GM04503 (cell line): ENCODE measurements at places on chromosomes 7 and 10.

- DNase-seq = no peak
Observed at GRCh38 chr7:96826089-96826488, 116.4 kb upstream of the SEM1 start.

DNA sequence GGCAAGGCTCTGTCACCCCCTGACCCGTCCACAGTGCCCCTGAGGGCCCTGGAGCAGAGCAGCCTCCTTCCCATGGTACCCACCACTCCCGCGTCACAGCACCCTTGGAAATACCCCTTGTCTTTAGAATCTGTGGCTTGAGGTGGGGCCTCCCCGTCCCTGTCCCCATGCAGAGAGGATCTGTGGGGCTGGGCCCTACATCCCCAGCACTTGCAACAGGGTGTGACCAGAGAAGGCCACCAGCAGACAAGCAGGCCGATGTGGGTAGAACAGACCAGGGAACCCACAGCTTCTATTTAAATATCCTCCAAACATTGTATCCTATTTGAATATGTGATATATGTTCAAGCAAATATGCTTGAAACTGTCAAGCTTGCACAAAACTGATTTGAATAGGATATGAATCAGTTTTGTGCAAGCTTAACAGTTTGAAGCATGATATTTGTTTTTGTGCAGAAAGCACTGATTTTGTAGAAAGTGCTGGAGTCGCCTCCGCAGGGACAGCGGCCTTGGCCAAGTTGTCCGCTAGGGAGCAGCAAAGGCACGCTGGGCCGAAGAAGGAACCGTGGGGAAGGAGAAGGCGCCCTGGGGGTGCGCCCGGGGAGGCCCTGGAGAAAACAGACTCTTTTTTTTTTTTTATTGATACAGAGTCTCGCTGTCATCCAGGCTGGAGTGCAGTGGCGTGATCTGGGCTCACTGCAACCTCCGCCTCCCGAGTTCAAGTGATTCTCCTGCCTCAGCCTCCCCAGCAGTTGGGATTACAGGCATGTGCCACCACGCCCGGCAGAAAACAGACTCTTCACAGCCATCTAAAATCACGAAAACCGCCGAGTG lies 2.2 kb downstream of the CFAP46 start:
- DNase-seq = no peak

- DNase-seq = no peak
Observed at GRCh38 chr10:22437620-22438588, 92.6 kb downstream of the SPAG6 start.

DNA sequence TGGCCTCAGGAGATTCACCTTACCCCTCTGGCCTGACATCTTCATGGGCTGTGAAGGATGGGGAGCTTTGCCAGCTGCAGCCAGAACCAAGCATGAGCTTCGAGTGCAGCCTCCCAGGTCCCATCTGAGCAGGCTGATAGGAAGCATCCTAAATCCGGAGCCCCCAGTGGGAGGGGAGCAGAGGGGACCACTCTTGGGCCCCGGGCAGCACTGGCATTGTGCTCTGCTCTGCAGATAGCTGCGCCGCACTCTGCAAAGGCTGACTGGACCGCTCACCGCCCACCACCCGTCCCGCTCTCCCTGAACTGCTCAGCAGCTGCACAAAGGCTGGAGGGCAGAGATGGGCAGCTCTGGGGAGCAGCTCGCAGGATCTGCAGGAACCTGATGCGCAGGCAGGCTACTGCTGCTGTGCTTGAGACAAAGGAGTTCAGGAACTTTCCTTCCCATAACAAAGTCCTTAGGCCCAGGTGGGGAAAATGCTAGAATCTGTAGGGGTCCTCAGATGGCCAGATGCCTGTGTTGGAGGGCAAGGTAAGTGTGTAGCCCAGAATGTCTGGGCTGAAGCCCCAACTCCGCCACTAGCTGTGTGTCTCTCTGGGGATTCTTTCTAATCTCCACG lies 51.8 kb downstream of the ARHGAP22 start:
- no peak for DNase-seq

DNA sequence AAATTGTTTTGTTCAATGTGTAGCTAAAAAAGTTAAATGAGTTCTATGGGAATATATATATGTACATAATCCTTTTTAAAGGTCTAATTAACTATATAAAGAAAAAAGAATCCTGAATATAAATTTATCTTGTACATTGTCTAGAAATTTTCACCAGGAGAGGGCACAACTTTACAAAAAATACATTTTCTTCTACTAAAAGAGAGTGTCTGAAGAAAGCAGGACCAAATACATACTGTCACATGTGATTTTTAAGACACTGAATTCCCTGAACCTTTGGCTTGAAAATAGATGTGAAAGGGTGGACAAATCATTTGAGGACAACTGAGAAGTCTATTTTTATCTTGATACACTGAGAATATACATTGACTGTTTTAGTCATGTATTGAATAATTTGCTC lies 204.3 kb downstream of the DGKB start:
- DNase-seq = no peak

DNA sequence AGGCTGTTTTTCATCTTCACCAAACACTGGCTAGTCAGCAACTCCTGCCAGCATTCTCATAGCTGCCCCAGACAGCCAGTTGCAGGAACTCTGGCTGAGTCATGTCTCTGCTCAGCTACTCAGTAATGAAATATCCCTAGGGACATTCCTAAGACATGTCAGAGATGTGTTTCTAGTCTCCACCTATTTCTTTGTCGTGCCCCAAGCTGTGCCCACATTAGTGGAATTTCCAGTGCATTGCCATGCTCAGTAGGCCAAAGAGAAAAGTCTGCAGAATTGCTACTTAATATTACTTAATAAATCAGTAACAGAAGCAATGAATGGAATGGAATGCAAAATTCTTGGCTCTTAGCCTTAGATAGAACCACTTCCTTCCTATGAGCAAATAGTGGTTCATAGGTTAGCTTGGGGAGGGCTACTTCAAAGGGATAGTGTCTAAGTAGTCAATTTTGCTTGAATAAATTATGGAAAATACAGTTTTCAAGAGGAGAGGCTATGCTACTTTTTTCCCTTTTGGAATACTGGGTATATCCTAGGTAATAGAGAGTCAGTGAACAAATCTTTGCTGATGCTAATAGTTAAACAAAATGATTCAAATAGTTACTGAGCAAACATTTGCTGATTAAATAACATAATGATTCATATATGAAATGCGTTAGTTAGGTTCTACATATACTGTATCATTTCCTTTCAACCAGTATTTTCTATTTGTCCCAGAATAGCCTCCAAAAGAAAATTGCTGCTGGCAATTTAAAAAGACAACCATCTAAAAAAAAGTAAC lies 23.6 kb upstream of the SEMA3C start:
- DNase-seq = peak; percentile 96

GRCh38 chr7:142459551-142459963 lies 201.7 kb upstream of the PRSS58 start:
- DNase-seq = no peak

- DNase-seq = no peak
Observed at GRCh38 chr10:104035194-104036068, 50.2 kb downstream of the COL17A1 start.

- DNase-seq = no peak
Observed at GRCh38 chr10:119313644-119314043, 106.3 kb downstream of the GRK5 start.

- no peak for DNase-seq
Observed at GRCh38 chr7:75958802-75959543, 35.4 kb downstream of the TMEM120A start.

DNA sequence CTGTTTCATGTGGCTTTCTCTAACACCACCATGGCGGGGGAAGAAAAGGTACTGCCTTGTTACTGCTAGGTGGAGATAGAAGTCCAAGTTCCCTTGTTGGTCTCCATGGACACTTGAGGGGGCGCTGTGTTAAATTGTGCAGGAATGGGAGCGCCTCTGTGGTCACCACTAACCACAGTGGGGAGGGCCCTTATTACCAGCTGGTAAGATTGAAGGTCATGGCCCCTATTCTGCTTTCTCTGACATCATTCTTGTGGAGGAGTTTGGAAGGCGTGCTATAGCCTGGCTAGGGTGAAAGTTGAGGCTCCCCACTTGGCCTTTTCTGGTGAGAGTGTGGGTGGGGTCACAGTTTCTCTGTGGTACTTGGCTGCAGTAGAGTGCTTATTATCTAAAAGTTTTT lies 14.9 kb upstream of the MXI1 start:
- DNase-seq = no peak

DNA sequence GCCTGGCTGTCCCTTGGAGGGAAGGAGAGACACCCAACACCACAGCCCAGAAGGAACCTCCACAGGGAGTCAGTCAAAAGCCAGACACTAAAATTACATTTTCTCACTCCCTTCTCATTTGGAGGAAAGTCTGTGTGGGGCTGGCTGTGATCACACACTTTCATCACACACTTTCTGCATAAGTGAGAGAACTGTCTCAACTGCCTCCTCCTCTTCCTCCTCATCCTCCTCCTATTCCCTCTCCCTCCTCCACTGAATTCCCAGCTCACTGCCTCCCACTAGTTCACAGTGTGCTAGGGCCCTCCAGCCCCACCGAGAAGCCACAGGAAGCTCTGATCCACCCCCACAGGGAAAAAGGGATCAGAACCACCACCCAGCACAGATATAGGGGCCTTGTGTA lies 91.6 kb downstream of the KCNMA1 start:
- DNase-seq = no peak

DNA sequence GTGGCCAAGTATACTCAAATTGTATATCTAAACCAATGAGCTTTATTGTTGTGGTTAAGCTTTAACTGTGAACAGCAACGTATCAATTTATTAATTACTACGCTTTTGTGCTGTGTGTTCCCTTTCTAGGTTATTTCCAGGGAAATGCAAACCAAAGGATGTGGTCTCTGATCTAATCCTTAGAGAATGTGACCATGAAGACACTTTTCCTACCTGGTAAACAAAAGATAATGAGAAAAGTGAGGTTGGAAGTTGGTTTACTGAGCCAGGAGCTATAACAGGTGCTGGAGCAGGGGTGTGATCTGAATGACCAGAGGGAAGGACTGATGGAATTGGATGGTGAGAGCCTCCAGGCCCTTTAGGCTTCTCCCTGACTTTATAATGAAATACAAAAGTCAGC lies 25.4 kb upstream of the CALU start:
- no peak for DNase-seq

GRCh38 chr7:64883113-64883905 lies 19.8 kb upstream of the ZNF273 start:
- DNase-seq = no peak

DNA sequence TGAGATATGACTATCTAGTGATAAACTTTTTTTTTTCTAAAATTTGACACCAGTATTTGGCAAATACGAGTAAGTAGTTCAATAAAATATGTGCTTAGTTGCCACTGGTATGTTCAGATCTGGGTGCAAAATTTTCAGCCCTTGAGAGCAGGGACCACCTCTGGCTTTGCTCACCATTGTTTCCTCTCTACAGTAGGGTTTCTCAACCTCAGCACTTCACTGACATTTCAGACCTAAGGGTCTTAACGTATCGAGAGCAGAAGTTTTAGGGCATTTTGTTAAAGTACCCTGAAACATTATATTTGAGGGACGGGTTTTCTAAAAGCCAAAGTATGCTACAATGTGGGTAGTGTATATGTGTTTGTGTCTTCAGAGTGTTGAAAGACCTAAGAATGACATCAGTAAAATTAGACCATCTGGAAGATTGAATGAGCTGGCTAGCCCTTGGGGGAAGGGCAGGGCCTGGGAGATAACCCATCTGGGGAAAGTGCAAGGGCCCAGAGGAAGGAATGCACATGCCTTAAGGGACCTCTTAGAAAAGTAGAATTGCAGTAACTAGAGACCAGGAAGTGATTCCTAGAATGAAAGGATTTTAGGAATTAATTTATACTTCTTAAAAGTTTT lies 11.8 kb downstream of the BZW2 start:
- no peak for DNase-seq

DNA sequence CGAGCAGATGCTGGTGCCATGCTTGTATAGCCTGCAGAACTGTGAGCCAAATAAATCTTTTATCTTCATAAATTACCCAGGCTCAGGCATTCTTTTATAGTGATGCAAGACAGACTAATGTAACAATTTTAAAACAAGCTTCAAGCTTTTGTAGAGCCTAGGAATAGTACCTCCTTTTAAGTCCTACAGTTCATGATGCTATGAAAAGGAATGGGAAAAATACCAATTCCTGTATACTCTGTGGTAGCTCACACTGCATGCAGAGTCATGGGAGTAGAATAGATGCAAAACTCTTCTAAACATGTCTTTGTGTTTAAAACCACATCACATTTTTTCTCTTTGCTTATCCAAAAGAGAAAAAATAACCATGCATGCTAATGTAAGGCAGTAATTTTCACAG lies 66.6 kb upstream of the WNT16 start:
- no peak for DNase-seq

DNA sequence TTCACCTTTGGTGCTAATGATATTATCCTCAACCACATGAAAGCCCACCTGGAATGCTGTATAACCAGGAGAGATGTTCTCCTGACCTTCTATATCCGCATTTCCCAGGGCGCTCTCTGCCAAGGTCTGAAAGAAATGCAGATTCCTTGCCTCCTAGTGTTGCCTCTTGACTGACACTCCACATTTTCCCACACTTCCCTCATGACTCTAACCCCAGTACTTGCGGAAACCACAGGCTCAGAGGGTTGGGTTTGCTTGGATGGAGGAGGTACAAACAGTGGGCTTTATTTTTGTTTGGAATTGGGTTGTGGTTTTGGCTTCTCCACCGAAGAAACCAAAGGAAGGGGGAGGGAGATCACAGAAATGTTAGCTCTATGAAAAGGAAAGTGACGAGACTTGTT lies 222.9 kb upstream of the CELF2 start:
- peak; percentile 87 for DNase-seq

DNA sequence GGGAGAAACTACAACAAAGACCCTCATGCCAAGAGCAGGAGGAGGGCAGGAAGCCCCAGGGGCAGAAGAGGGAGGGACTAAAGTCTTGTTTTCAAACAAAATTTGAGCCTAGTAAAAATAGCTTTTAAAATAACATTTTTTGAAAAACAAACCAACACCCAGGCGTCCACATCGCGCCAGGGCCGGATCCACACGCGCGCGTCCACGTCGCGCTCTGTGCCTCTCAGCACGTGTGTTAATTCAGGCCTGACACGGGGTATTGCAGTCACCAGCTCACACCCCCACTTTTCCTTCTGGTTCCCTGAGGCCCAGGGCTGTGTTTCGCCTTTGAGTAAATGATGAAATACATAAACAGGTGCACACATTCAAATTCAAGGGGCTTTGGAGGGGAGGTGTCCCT lies 196.2 kb downstream of the TCERG1L start:
- DNase-seq = no peak
